ENCODE measurements at places on chromosomes 3 and 15. TPM values are rescaled to one million over a fixed set of nuclear protein-coding genes. Genes with fewer than 3 reads are reported as not detected.

GRCh38 chr3:141336672-141337522 is 31.4 kb upstream of the ZBTB38 start:
- H3K36me3 ChIP-seq: no peaks in the 10 kb centered on the region
- no peaks in the 10 kb centered on the region for H3K4me1 ChIP-seq
- no peak for DNase-seq
- peaks cover 12% of the 10 kb centered on the region for H3K27me3 ChIP-seq
- H3K4me3 ChIP-seq: no peak overlapping the region

FOXP1 gene
- total RNA-seq: 76.9 TPM

ATP13A4 gene
- total RNA-seq: 1.7 TPM

LTK gene
- total RNA-seq: 5.5 TPM

PARP15 gene
- 48.2 TPM for total RNA-seq
